ENCODE measurements at places on chromosomes 1 and 21.

DNA sequence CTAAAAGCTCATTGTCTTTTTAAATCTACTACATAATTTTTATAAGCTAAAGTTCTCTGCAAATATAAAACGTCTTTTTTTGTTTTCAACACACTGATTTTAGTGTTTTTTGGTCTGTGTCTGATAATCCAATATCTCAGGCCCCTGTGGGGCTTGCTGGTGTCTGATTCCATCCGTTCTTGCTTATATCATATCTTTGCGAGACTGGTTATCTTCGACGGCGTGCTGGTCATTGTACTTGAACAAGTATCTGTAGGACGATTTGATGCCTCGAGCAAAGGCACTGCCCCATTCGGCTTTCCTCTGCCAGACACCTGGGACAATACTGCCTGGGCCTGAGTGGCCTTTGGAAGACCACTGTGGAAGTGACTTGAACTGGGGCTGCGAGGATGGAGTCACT, 18.4 kb upstream of the TTLL10 start:
- DNase-seq = no peak

DNA sequence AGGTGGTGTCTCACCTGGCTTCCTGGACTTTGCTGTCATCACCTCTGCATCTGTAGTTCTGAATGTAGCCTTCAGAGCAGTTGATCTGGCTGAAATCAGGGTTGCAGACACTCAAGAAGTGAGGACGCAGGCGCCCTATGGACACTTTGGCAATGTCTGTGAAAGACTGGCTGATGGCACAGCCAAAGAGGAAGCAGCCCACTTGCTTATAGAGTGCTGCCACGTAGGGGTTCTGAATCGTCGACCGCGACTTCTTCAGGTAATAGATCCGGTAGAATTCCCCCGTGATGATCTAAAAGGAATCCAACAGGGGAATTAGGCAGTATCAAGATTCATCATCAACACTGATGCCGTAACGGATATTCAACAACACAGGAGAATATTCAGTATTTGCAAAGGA, 55.1 kb downstream of the PLPP3 start:
- DNase-seq = no peak

DNA sequence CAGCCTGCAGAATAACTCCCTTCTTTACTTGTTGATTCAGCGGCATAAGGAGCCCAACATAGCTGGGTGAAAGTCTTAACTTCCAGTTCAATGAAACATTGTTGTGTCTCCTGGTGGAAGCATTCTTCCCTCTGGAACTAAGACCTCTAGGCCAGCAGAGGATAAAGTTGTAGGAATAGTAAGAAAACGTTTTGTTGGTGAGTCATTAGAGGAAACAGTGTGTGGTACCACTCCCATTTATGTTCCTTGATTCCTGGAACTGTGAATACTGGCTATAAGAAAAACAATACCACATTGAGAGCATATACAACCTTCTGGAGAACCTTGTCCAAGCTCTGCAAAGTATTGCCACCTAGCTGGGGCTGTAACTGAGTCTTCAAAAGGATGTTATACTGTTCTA, 737.4 kb upstream of the ZP4 start:
- no peak for DNase-seq

DNA sequence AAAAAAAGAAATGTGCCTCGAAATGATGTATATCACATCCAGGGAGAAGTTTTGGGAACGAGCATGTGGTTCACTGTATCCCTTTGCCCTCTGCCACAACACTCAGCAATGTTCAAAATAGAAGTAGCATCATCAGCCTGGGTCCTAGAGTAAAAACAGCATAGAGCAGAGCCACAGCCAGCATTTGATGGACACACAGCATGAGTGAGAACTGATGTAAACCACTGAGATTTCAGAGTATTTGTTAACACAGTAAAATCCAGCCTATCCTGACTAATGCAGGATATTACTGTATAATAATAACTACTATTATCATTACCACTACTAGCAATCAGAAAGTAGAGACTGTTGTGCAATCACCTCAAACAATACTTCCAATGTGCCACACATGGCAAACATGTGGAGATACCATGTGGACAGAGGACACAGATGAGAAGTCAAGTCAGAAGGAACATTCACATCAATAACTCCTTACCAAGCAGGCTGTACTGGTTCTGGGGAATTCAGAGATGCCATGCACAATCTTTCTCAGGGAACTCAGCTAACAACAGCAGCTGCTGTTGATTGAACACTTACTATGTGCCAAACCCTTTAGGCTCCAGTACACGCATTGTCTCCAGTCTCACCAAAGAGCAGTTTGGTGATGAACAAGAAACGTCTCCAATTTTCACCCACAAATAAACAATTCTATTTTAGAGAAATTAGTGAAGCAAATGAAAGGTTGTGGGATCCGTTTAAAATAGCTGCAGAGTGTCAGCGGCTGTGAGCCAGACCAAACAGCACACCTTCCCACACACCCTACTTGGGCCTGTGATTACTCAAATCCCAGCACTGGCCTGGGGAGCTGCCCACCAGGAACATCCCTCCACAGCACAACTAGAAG, 16.6 kb upstream of the GFI1 start:
- DNase-seq = no peak

DNA sequence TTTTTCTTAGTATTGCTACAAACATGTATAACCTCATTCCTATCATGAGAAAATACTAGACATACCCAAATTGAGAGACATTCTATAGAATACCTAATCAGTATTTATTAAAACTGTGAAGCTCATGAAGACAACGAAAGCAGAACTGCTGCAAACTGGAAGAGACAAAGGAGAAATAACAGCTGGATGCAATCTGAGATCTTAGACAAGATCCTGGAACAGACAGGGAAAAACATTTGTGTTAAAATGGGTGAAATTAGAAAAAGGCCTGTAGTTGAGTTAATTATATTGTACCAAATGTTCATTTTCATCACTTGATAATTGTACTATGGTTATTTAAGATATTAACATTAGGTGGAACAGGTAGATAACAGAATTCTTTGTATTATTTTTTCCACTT, 392.0 kb downstream of the PLPP3 start:
- no peak for DNase-seq

GRCh38 chr1:164794356-164794755, 235.4 kb downstream of the PBX1 start:
- no peak for DNase-seq

- DNase-seq = no peak
Measured at GRCh38 chr1:86016076-86016759, 140.4 kb downstream of the COL24A1 start.

DNA sequence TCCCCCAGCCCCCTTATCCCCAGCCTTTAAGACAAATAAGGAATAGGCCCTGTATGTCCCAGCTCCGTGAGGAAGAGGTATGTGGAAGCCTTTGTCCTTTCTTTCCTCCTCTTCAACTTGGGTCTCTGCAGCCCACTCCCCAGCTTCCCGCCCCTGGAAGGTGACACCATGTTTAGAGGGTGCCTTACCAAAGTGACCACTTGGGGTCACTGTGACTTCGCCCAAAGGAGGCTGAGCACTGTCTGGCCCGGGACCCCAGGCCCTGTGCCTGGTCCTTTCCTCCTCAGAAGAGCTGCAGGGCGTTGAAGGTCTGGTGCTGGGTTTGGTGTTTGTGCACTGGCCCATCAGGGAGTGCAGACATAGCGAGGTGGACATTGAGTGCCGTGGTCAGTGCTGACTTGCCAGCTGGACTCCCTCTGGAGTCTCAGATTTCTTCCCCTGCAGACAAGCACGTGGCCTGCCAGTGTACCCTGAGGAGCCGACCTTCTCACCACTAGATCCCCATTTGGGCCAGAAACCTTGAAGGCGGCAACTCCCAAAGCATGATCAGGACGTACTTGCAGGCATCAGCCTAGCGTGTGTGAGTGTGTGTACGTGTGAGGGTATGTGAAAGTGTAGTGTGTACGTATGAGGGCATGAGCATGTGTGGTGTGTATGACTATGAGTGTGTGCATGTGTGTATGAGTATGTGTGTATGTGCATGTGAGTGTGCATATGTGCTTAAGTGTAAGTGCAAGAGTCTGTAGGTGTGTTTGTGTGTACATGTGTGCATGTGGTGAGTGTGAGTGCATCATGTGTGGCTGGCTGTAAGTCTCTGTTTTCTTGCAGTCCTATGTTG, 181.4 kb upstream of the KIAA0040 start:
- DNase-seq = no peak

- DNase-seq = no peak
Measured at GRCh38 chr1:218330043-218330623, 15.0 kb upstream of the TGFB2 start.

- DNase-seq = no peak
Measured at GRCh38 chr1:20399606-20400180, 86.3 kb downstream of the CAMK2N1 start.

All from stimulated activated CD4-positive, alpha-beta T cell treated with anti-CD3 and anti-CD28 coated beads, Interleukin-2, amount 100 ng/mL, for 24 hours (primary cell).